NCI-H526 treated with DMSO at 0.1 percent for 48 hours (cell line): ENCODE measurements at places on chromosomes 5 and 9.

DNA sequence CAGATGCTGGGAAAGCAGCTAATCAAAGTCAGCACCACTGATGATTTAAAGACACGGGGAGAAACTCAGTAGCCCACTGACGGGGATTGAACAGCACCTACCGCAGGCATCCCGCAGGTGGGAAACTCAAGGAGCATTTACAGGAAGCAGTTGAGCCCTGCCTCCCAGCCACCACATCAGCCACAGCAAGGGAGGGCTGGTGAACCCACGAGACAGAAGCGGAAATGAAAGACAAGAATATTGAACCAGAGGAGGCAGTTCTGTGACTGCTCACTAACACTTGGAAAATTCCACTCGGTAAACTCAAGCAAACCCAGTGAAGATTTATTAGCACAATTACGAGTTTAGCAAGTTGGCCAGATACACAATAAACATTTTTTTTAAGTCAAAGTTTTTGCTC is 10.6 kb upstream of the FAM163B start:
- no peak for DNase-seq

DNA sequence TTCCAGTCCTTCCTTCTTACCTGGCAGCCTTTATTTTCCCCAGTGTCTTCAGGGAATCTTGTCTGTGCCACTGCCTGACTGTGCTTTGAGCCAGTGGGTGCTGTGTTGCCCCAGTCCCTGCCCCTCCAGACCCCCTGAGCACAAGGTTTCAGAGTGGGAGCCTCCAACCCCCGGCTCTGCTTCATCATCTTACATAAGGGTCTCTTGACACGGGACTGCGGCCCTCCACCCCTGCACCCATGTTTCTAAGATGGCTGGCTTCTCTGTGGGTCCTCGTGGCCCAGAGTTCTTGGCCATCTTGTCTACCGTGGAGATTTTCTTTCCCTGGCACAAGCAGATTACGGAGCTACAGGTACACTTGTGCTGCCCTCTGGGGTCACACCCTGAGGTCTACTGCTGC is 194.1 kb downstream of the CACNA1B start:
- no peak for DNase-seq

DNA sequence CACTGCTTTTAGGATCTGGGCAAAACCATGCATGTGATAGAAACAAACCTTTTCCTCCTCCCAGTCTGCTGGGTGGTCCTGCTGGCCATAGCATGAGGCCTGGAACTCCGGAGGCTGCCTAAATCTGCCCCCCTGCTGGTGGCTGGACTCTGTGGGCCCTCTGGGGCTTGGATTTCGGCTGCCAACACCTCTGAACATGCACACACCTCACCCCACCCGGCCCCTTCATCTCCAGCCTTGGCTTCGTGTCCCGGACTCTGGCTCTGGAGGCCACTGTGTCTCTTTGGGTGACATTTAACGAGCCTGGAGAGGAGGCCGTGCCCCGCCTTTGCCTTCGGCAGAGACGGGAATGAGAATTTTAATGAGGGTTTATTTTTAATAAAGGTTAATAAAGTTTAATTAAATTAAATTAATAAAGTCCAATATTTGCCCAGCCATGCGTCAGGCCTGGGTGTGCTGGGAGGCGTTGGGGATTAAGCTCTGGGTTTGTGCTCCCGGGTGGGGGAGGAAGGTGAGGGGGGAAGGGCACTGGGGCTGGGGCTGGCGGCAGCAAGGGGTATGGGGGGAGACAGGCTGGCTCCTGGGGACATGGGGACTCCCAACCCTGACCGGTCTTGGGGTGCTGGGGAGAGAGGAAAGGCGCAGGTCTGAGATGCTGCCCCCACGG is 251.8 kb downstream of the PBX3 start:
- no peak for DNase-seq

- DNase-seq = peak; percentile 82
Measured at GRCh38 chr5:103503066-103503465, 59.5 kb downstream of the NUDT12 start.

GRCh38 chr5:88049156-88049555 is 219.5 kb downstream of the TMEM161B start:
- no peak for DNase-seq

GRCh38 chr9:113599646-113600022 is 136.1 kb downstream of the RGS3 start:
- no peak for DNase-seq

GRCh38 chr5:112628214-112628980 is 109.3 kb upstream of the APC start:
- DNase-seq = no peak

DNA sequence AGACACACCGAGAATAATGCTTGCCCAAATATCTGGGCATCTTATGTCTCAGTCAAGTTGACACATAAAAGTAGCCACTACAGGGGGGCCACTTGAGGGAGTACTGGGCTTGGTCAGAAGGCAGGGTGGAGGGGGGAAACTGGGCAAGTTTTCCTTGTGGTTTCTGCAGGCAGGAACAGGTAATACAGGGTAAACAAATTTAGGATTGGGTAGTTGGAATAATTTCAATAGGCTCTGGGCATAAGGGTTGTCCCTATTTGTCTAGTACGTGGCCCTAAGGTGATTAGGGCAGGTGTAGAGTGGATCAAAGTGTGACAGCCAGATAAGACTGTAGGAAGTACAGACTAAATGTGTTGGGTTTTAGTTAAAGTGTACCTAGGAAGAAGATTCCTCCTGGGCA is 353.1 kb downstream of the TLE4 start:
- DNase-seq = no peak

GRCh38 chr5:54672871-54673270 is 155.3 kb downstream of the SNX18 start:
- no peak for DNase-seq

GRCh38 chr5:101364469-101364868 is 461.4 kb upstream of the ST8SIA4 start:
- no peak for DNase-seq

DNA sequence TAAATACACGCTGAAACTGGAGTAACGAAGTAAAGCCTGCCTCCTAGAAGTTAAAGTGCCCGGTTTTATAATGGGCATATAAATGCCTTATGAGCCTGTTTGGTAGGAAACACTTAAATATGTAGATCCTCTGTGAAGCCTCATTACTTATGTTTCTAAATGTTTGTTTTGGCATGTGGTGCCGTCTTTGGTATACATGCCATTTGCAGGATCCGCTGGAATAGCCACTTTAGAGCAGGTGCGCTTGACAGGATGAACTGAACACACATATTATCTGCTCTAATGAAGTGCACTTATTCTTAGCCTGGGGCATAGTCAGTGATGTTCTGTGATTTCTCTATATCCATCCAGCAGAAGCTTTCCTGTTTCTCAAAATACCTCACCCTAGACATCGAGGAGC is 778.1 kb upstream of the WWC1 start:
- DNase-seq = peak; percentile 15

DNA sequence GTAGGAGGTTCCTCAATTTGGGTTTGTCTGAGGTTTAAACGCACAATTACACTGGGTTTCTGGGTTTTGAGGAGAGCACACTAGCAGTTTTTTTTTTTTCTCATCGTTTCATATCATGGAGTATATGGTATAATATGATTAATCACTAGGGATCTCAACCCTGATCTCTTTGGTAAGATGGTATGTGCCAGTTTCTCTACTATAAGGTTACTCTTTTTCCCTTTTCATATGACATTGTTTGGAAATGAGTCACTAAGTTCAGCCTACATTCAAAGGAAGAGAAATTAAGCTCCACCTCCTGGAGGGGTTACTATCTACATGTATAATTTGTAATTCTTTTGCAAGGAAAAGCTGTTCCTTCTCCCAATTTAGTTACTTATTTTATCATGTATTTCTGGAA is 35.2 kb downstream of the MTRR start:
- no peak for DNase-seq

DNA sequence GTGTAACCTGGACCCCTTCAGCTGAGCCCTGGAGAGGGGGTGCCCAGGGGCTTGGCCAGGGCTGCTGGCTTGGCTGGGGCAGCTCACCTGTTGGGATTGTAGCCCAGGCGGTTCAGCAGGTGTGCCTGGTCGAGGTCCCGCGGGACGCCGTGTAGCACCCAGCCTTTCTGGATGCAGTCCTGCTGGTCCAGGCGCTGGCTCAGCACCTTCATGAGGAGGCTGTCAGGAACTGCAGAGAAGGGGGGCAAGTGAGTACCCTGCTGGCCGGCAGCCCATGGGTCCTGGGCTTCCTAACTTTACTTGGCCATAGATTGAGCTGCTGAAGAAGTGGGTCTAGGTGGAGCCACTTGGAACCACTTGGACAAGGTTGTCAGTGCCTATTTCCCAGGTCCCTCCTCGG is 85.5 kb downstream of the AK8 start:
- DNase-seq = no peak

DNA sequence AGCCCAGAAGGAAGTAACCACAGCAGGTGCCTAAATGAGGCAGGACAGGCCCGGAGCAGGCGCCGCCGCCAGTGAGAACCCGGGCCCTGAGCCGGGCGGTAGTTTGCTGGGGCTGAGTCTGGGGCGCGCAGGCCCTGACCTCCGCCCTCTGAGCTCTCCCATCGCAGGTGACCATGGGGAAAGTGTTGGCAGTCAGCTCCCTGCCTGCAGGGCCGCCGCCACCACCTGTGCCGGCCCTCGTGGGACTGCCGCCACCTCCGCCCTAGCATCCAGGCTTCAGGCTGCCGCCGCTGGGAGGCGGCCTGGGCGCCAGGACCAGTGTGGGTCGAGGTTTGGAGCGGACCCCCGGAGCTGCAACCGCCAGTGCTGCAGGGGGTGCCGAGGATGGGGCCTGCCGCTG is 61.1 kb downstream of the TARS1 start:
- DNase-seq = no peak

DNA sequence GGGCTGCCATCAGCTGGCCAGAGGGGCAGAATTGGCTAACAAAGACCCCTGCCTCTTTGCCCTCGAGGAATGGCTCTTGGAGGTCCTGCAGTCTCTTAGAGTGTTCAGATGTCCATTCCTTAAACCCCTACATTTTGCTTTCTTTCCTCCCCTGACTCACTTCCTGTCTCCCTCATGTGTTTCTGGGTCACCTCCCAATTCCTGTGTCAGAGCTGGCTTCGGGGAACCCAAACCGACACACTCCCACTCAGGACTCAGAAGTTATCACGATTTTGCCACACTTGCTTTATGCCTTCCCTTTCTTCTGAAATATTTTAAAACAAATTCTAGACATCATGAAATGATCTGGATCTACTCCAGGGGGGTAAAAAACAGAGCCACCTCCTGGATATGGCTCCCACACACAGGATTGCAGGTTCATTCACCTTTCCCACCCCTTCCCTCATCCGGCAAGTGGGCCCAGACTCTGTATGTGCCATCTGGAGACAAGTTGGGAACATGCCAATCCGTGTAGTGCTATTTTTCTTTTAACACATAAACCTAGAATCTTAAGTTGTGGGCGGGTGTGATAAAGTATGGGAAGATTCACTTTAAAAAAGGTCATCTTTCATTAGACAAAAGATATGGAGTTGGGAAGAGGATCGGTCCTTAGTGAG is 145.7 kb downstream of the NXNL2 start:
- DNase-seq = no peak

GRCh38 chr9:12511726-12512125 is 181.5 kb upstream of the TYRP1 start:
- DNase-seq = no peak

DNA sequence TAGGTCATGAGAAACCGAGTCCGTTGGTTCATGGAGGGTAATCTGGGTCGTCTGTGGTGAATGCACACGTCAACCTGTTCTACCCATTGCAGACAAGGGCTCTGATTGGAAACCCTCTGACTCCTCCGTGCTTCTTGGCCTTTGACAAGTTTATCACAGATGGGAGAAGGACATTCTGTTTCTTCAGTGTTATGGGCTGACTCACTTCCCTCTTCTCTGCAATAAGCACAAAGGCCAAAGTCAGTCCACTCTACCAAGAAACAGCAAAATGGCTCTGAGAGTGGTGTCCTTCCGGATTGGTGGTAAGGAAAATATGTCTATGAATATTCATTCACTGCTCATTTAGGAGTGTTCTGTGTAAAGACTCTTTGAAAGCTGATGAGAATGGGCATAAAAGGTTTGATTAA is 89.3 kb downstream of the FEM1C start:
- no peak for DNase-seq

DNA sequence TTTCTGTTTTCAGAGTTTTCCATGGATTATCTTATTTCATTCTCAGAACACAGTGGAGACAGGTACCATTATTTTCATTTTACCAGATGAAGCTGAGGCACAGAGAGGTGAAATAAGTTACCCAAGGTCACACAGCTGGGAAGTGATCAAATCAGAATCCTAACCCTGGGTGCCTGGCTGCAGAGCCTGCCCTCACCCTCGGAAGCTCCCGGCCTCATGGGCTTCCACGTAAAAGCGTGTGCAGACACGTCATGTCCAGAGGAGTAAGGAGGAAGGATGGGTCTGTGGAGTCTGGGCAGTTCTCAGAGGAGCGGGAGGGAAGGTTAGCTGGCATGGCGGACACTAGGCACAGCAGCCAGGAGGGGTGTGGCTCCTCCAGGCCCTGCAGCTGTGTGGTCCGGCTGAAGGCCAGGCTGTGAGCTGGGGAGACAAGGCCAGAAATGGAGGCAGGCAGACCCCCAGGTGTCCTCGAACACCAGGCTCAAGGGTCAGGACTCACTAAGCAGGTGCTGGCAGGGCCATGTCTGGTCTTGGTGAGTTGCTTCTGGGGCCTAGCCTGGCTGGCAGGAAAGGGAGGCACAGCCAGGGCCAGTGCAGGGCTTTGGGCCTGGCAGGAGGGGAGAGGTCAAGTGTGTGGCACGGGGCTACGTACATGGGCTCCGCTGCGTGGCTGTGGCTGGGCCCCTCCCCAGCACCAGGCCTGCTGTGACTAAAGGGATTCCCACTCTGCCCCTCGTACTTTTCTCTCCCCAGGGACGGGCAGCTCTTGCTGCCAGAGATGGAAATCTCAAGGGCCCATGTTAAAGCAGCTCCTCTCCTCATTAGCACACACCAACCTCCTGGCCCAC is 5.6 kb downstream of the TBC1D9B start:
- no peak for DNase-seq

GRCh38 chr5:141878186-141878710 is at the start of gene PCDH1:
Gene PCDH1 (minus strand): TSS chr5:141878410. CDS start chr5:141878262, 148 bp downstream.
- DNase-seq = peak; percentile 56

GRCh38 chr9:2494562-2494961 is 127.0 kb upstream of the VLDLR start:
- DNase-seq = no peak

DNA sequence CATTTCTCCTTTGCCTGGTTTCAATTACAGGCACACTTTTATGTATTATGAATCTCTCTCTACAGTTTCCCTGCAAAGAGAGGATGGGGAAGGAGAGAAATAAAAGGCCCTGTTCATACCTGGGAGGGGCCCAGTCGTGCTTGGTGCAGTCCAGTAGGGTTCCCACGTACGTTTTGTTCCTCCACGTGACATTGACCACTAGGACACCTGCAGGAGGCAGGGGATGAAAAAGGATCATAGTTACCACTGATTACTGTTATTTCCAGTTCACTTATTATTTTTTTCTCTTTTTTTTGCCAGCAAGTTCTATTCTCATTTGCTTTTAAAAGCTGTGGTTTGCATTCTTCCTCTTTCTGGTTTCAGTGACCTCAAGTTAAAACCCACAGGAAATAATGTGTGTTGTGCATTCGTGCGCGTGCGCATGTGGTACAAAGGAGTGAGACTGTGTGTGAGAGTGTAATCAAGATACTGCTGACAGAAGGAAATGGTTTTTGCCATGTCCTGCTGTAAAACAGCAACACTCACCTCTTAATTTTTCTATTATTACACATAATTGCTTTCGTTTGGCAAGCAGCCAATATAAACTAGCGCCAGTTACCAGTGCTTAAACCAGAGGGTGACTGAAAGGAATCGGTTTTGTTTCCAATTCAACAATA is 96.8 kb downstream of the ZNF608 start:
- DNase-seq = no peak

GRCh38 chr9:16869882-16870595 is 431 bp downstream of the BNC2 start:
- DNase-seq = peak; percentile 60
